ENCODE measurements at places on chromosomes 5 and 9.

DNA sequence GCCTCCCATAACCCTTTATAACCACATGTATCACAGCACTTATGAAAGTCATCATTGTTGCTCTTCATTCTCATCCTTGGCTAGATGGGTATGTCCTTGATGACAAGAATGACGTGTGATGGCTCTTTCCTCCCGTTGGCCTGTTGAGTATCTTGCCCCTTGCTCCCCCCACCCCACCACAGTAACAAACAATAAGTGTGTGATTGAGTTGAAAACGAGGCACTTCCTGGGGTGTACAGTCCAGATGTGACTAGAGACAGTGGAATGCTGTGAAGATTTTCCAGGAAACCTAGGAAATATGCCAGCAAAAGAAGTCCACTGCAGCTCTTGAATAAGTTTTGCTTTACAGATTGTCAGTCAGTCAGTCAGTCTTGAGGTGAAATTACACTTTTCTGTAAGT lies 262.5 kb downstream of the ELAVL2 start:
- DNase-seq: no peak

DNA sequence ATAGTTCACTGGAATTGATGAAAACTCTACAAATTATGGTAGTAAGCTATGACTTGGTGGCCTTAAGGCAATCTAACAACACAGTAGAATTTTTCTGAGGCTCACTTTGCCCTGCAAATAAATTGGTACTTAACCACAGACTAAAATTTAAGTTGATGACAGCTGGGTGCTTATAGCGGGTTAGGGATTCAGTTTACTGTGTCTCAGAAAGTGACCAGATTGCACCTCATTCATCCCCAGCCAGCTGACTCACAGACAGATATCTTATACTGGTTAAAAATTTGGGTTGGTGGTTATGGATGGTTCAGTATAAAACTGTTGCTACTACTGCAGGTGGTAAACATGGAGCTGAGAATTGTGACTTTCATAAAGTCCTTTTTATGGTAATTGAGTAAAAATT lies 2.8 kb downstream of the CKS2 start:
- DNase-seq: peak; percentile 45

DNA sequence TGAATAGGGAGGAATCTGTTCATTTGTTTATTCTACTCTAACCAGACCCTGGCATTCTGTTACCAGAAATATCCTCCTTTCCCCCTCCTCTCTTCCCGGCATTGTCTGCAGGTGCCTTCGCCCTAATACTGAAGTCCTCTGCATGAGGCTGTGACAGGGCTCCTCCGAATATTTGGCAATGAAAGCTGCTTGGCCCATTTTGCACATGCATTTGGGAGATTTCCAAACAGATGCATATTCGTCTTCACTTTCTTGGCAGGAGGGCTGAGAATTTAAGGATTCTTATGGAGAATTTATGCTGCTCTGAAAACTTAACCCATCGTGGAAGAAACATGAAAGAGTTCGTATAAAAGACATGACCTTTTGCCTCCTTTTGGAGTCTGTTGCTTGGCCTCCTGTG lies 484.0 kb downstream of the ZNF608 start:
- no peak for DNase-seq

DNA sequence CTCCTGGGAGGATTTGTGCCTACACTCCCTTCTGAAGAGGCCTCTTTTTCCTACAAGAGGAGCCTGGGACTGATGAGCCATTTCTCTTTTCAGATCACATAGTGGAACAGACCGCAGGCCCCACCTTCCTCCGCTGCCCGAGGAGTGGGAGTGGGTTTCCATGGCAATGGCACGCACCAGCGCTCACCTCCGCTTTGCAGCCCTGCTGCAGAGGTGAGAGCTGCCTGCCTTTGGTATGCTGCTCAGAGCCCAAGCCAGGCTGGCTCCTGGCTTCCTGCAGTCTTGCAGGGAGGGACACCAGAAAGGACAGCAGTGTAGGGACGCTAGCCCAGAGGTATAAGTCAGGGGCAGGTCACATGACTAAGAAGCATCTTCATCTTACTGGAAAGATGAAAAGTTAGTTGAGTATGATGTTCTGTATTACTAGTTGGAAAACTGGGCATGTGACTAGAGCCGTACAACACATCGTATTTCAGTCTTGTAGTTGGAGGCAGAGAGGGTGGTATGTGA lies 12.4 kb downstream of the PTTG1 start:
- no peak for DNase-seq

- peak; percentile 42 for DNase-seq
Measured at GRCh38 chr9:94639061-94639998, at the start of gene FBP1. Gene FBP1 (minus strand): TSS chr9:94639518. CDS start chr9:94639310, 208 bp downstream.

DNA sequence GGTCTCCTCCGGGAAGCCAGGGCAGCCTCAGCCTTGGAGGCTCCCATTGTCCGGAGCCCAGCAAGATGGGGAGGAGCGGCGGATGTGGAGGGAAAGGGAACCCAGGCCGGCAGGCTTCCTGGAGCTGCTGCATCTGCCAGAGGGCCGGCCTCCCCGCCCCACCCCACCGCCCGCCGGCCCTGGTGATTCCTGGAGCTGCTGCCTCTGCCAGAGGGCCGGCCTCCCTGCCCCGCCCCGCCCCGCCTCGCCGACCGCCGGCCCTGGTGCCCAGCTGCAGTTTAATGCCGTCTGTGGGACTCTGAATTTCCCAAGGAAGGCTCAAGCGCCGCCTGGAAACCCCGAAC lies 31.6 kb downstream of the EXD3 start:
- DNase-seq: no peak

GRCh38 chr9:127505396-127506116 lies 54.2 kb downstream of the LRSAM1 start:
- peak; percentile 36 for DNase-seq
